ENCODE measurements at places on chromosomes 7 and 10.

DNA sequence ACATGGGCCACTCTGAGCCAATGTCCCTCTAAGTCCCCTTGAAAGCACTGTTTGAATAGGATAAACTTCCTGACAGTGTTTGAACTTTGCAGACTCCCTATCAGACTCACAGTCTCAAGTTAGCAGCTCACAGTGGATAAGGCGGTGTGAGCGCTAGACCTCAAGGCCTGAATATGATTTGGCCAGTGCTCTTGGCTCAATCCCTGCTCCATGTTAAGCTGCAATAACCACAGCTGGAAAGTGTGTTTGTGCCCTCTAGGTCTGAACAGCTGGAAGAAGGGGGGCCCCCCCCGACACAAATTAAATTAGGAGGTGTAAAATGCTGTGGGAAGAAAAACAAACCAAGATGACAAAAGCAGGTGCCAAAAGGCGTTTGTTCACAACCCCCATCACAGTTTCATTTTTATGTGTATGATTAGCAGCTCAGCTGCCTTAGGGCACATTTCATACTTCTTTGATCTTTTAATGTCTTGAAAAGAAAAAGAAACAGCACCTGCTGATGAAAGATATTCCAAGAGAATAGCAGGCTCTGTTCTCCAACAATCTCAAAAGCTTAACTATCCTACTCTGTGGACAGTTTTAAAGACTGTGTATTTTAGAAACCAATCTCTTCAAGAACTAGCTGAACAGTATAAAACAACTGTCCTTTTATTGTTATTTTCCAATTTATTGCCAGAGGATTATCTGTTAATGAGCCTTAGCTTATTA lies 167.6 kb downstream of the SNX13 start:
- no peak for DNase-seq

- DNase-seq: no peak
Observed at GRCh38 chr10:63757067-63757466, 235.9 kb downstream of the REEP3 start.

GRCh38 chr10:6165221-6165725 lies 37.5 kb upstream of the PFKFB3 start:
- no peak for DNase-seq

GRCh38 chr7:138352570-138353461 lies 107.2 kb upstream of the TRIM24 start:
- DNase-seq: no peak

GRCh38 chr10:120572307-120572706 lies 115.3 kb downstream of the PLPP4 start:
- DNase-seq: no peak

- DNase-seq: no peak
Observed at GRCh38 chr7:152180587-152180986, 155.1 kb downstream of the GALNT11 start.

DNA sequence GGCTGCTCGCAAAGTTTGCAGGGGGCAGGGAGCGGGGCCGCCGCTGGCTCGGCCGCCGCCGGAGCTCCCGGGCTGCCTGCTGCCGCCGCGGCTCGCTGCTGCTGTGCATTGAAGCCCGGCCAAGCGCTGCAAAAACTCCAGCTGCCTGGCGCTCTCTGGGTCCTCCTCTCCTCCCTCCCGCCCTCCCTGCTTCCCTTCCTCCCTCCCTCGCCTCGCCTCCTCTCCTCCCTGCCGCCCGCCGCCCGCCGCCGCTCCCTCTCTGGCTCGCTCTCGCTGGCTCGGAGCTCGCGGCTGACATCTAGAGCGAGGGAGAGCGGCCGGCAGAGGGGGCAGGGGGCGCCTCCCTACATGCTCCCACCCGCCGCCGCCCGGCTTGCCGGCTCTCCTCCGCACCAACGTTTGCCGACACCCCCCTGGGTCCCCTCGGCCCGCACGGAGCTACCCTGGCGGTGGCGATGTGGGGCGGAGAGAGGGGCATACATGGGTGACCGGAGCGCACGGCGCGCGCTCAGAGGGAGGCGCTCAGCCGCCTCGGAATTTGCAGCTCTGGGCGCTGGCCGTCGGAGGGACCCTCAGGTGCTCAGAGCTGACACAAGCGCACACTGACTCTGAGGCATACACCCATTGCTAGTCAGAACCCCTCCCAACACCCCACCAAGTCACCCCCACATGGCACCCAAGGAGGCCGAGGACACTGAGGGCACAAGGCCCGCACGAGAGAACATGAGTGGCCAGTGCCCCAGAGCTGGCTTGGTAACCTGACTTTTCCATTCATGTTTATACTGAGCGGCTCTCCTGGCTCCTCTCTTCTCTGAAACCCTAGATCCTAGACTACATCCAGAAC lies 1.2 kb upstream of the PLXNA4 start:
- no peak for DNase-seq

GRCh38 chr10:84727398-84727797 lies 399.0 kb downstream of the CCSER2 start:
- DNase-seq: no peak

- DNase-seq: no peak
Observed at GRCh38 chr10:120041807-120042559, 149.5 kb downstream of the SEC23IP start.

GRCh38 chr10:14608381-14609001 lies 166.2 kb downstream of the FAM107B start:
- DNase-seq: no peak

DNA sequence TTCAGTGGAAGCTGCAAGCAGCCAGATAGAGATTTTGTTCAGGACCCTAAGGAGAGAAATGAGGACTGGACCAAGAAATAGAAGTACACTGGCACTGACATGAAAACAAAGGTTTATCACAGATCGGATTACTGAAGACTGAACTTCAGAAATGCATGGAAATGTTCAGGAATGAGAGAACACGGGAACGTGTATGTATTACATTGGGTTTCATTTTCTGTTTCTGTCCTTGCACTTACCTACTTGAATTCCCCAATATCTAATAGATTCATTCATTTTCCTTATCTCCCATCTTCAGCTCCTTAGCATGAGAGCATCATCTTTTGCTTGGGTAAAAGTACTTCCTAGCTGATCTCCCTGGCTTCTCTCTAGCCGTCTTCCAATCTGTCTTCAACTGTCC lies 114.5 kb downstream of the CACNB2 start:
- no peak for DNase-seq

GRCh38 chr10:43069579-43069978 lies 7.3 kb upstream of the RET start:
- no peak for DNase-seq

GRCh38 chr10:34580214-34580613 lies 234.9 kb downstream of the PARD3 start:
- DNase-seq: no peak

DNA sequence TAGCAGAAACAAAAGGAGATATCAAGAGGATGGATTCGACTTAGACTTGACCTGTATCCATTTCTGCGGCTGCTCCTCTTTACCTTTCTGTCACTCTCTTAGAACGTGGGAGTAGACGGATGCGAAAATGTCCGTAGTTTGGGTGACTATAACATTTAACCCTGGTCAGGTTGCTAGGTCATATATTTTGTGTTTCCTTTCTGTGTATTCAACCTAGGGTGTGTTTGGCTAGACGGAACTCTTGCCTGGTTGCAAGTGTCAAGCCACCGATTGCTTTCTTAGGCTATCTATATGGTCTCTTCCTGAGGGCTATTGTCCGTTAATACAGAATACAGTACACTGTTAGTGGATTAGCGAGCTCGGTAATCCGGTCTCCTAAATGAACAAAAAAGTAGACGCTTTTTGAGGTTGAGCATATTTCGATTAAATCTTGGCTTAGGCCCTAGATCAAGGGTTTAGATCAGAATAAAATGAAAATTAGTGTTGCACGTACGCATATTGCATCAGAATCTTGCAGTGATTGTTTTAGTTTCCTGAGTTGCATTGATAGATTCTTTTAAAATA lies 1.2 kb downstream of the PTEN start:
- DNase-seq: no peak

GRCh38 chr10:4656576-4657194 lies 169.3 kb upstream of the AKR1E2 start:
- peak; percentile 25 for DNase-seq

All from stimulated activated CD4-positive, alpha-beta T cell treated with anti-CD3 and anti-CD28 coated beads, Interleukin-1b, Interleukin-23, amount 100 ng/mL, for 1 hour (primary cell).